Fibroblast of upper back skin (primary cell): ENCODE measurements at places on chromosomes 5 and 9.

DNA sequence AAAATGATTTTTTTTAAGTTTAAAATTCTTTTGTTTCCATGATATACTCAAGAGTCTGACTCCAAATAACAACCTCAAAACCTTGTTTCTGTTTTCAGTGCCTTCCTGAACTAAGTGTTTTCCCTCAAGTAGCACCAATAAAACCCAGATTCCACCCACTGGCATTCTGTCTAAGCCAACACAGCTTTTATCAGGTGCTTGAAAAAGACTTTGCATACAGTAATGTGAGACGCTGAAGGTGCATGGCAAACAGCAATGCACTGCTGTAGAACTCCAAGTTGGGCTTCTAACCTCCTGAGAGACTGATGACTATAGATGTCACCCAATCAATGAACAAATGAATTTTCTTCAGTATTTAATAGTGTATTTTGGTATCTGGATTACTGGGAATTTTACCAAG is 95.7 kb downstream of the NFIB start:
- no peak for DNase-seq

- DNase-seq = peak; percentile 98
Measured at GRCh38 chr5:173472164-173472563, 143.9 kb upstream of the STC2 start.

DNA sequence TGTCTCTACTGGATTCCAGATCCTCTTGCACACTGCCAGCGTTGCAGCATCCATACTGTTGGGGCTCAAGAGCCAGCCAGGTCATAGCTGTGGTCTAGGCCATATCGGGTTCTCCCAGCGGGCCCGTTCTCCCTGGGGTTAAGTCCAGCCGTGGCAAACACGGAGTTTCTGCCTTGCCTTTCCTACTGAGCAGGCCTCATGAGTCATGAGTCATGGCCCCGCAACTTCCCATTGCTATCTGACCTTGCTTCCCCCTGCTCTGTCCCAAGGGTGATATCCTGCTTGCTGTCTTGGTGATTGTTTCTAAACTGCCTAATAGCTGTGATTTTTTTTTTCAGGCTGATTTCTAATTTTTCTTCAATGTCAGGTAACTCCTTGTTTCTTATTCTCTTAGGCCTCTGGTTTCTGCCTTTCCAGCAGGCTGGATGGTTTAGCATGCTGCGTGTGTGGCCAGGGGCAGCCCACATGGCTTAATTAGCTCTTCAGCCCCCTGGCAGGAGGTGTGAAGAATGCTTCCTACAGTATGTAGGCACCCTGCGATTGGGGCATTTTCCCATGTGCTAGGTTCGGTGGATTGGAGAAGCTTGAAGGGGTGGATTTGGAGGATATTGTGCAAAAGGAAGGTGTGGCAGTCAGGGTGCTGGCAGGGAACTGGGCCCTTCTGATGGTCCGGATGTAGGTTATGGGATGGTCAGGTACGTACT is 18.7 kb downstream of the DAPK1 start:
- DNase-seq = peak; percentile 37

- DNase-seq = no peak
Measured at GRCh38 chr5:67021962-67022361, 174.6 kb downstream of the CD180 start.

- no peak for DNase-seq
Measured at GRCh38 chr9:8078641-8079140, 279.1 kb upstream of the DMAC1 start.

- DNase-seq = no peak
Measured at GRCh38 chr9:27925815-27926214, 352.5 kb upstream of the C9orf72 start.

DNA sequence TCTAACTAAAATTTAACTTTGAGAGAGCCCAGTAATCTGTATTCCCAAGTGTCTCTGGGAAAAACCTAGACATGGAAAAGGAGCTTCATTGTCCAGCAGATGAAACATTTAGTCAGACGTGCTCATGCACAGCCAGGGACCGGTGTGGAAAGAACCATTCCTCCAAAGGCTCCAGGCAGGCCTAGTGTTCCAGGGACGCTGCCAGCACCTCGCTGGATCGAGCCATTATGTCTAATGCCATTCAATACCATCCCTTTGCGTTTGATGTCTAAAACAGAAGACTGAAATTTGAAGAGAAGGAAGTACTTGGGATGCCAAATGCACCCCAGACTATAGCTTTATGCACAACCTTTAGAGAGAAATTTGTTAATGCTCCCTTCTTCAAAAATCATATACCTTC is 1.4 kb upstream of the CHSY3 start:
- DNase-seq = no peak

- no peak for DNase-seq
Measured at GRCh38 chr5:93941897-93942296, 200.5 kb upstream of the POU5F2 start.

DNA sequence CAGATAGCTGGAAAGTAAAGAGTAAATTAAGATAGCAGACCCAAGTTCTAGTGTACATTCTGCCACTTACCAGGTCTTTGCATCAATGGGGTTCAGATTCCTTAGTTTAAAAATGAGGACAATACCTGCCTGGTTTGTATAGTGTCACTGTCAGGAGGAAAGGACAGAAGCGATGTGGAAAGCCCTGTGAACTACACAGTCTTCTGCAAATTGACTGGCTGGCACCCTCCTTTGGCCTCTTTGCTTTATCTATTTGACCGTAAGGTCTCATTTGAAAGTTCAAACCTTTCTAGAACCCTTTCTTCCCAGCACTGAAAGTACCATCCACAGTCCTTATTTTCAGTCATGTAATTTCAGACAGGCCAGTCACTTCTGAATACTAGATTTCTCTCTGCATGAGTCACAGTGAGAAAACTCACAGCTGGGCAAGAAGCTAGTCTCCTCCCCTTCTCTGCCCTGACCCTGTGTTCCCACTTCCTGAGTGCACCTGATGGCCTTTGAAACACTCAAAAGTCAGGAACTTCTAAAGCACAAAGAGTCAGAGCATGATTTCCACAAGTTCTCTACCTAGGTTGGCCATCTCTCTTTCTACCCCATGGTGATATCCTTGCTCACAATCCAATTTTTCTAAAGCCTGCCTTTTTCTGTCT is 91.3 kb upstream of the RASEF start:
- peak; percentile 44 for DNase-seq

DNA sequence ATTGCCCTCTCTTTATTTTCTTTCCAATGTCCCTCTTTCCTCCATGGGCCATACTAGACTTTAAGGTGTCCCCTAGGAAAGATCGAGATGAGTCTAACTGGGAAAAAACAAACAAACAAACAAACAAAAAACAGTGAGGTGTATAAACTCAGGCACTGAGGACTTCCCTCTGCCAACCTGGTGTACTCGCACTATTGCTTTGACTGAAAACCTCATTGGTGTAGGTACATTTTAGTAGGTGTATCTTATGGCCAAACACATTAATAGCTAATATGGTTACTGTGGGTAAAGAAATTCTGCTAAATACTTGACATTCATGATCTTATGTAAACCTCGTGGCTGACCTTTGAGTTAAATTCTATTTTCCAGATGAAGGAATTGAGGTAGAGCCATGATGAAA is 74.3 kb downstream of the TNC start:
- DNase-seq = no peak

DNA sequence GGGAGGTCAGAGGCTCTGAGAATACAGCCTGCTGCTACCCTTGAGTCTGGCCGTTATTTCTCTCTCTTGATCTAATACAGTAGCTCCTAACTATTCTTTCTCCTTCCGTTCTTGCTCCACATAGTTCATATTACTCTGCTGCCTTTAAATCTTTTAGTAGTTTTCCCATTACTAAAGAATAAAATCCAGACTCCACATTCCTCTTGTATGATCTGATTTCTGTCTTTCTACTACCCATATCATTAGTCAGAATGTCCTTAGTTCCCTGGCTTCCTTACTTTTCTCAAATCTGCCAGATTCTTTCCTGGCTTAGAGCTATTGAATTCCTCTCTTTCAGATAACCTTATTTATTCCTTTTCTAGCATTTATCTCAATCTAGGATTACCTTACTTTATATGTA is 40.0 kb downstream of the MARCHF6 start:
- peak; percentile 47 for DNase-seq

DNA sequence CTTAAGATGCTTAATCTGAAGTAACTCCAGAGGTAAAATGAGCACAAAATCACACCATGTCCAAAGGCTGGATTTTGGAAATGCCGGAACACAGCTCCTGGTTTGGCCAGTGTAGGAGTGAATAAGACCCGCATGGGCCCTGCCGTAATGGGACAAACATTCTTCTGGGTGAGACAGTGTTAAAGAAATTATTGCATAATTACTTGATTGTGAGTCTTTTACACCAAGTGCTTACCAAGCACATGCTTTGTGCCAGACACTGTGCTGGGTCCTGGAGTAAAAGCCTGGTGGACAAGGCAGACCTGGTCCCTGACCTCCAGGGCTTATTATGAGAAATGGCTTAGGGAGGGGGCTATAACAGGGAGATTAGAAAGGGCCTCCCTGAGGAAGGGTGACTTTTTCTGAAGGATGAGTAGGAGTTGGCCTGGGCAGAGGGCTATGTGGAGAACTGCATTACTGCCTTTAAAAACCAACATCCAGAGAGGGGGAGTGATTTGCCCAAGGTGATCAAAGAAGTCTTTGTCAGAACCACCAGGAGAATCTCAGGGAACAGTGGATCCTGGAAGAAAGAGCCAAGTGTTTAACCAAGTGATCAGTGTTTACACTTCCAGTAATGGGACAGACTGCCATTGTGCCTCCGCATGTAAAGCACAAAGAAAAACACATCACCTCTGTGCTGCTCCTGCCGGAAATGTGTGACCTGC is 3.5 kb downstream of the PDE6A start:
- DNase-seq = no peak

GRCh38 chr5:122500245-122501088 is 188.4 kb downstream of the SNCAIP start:
- peak; percentile 73 for DNase-seq

GRCh38 chr5:32677023-32677422 is 34.1 kb upstream of the NPR3 start:
- DNase-seq = no peak

DNA sequence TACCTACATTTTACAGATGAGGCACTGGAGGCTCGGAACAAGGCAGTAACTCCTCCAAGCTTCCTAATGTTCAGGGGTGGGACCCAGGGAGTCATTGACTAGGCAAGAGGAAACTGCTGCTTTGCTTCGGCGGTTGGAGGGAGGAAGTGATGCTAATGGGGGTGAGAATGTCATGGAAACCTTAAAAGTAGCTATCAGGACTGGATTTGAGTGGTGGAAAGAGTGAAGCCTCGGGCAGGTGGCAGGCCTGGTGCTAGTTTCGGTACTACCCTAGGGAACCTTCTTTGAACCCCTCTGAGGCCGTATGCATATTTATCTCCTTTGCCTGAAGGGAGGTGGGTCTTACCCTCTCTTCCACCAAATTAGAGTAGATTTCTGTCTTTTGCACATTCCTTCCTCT is 1.6 kb downstream of the BSPRY start:
- DNase-seq = no peak

DNA sequence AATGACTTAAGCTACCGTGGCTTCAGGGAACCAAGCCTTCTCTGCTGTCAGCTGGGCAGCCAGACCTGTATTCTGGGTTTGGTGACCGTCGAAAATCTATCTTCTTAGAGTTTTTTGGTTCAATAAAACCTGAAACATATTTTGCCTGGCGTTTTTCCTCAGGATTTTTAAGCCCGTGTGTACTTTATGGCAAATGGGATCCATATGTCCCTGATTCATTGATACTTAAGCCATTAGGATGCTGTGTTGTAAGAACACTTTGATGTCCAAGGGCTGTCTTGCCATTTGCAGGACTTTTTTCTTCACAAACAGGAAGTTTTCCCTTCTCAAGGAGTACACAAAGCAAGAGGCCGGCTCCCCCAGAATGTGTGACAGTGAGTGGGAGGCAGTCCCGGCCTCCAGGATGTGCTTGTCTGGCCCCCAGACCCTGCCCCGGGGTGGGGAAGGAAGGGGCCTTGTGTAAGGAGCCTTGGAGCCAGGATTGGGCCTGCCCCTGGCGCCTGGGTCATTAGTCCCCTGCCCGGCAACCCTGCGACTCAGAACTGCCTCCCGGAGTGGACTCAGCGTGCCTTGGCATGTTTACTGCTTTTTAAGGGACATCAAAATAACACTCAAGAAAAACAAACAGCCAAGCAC is 83.4 kb upstream of the SMIM23 start:
- DNase-seq = peak; percentile 38

DNA sequence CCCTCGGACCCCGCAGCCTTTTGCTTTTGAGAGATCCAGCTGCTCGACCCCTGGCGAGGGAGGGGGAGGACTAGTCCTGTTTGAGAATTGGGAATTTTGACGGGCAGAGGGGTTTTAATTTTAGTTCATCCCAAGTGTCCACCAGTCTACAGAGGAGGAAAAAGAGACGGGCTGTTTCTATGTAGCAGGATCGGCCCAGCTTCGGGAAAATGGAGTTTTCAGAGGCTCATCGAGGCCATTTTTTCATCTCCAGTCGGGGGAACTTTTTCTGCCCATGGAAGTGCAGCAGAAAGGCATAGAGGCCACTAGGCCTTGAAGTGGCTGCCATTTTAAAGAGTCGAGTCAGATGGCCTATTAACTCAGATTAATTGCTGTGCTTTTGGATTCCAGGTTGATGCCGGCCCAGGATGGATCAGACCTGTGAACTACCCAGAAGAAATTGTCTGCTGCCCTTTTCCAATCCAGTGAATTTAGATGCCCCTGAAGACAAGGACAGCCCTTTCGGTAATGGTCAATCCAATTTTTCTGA is 1.2 kb downstream of the NSD1 start:
- DNase-seq = peak; percentile 11
